ENCODE measurements at places on chromosomes 6 and 20.

- DNase-seq = no peak
Observed at GRCh38 chr6:157200611-157201010, 122.7 kb downstream of the TMEM242 start.

DNA sequence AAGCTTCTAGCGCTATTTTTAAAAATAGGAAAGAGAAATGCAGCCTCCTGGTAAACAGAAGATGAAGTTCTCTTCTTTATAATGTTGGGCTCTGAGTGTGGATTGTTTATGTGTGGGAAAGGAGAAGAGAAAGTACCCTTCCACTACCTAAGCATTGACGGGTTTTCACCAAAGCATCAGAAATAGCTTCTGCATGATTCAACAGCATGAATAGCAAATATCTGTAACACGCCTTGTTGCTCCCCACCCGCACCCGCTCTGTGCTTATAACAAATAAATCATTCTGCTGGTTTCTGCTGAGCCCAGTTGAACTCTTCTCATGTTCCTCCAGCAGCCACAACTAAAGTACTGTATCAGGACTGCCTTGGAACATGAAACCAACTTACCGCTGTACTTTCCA, 20.7 kb downstream of the TXLNB start:
- DNase-seq = peak; percentile 19

DNA sequence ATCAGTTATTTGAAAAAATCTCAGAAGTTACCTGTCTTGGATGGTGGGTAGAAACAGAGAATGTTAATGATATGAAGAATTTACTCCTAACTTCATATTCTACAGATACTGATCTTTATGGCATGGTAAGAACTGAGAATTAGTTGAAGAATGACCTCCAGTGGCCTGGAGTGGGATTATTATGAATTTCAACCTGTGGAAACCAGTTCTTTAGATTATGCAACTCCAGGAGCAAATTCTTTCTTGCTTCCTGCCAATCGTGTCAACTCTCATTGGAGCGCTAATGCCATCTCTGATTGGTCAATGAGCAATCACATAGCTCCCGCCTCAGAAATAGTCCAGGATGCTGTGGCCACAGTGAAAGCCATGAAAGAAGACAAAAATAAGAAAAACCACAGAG, 40.6 kb downstream of the LYRM2 start:
- DNase-seq = peak; percentile 37

- peak; percentile 63 for DNase-seq
Observed at GRCh38 chr20:58086763-58087561, 141.5 kb downstream of the ANKRD60 start.

GRCh38 chr6:149890629-149891045, 7.3 kb downstream of the RAET1E start:
- DNase-seq = no peak

GRCh38 chr6:49052901-49053300, 410.2 kb downstream of the MMUT start:
- no peak for DNase-seq

DNA sequence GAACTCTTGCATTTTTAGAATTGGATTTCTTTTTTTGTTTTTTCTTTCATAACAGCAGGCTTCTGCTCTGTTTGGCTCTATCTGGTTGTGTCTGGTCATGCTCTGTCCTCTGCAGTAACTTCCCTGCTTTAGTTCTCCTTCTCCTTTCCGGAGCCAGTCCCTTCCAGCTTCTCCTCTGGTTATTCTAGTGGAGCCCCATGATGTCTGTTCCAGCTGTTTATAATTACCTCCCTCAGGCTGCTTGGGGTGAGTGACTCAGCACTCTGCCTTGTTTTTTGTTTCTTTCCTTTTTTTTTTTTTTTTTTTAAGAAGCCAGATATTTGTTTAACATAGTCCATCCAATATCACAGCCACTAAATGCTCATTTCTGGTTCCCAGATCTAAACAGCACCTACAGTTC, 409.6 kb downstream of the MAFB start:
- peak; percentile 82 for DNase-seq

DNA sequence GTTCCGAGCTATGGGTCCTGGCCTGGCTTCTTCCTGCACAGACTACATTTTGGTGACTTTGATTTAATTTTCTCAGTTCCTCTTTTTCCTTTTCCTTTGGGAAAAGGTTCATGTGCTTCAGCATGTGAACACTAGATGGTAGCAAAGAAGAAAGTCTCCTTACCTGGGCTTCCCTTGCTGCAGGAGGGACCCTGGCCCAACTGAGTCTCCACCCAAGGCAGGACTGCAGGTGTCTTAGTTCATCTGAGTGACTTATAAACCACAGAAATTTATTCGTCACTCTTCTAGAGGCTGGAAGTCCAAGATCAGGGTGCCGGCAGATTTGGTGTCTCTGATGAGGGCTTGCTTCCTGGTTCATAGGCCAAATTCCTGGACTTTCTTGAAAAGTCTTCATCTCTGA, 163.2 kb downstream of the SYCP2 start:
- DNase-seq = no peak

GRCh38 chr6:7604003-7604402, 14.0 kb downstream of the SNRNP48 start:
- DNase-seq = no peak

GRCh38 chr6:130223508-130223907, 757 bp upstream of the SAMD3 start:
- no peak for DNase-seq

- no peak for DNase-seq
Observed at GRCh38 chr6:40630488-40630887, 43.3 kb upstream of the LRFN2 start.

GRCh38 chr6:56552187-56553130, 90.2 kb downstream of the DST start:
- peak; percentile 80 for DNase-seq

DNA sequence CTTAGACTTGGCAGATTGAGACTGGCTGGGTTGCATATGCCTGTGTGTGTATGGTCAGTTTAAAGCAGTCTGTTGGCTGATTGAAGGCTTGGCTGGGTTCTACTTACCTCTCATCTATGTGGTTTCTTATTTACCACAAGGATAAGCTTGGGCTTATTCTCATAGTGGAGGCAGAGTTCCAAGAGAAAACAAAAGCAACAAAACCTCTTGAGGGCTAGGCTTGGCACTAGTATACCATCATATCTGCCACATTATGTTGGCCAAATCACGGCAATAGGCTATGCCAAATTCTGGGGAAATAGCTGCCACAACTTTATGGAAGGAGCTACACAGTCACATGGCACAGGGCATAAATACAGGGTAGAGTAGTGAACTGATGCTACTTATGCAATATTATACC, 714.1 kb downstream of the CBLN4 start:
- no peak for DNase-seq

- no peak for DNase-seq
Observed at GRCh38 chr6:53112871-53113270, 35.8 kb downstream of the GCM1 start.

DNA sequence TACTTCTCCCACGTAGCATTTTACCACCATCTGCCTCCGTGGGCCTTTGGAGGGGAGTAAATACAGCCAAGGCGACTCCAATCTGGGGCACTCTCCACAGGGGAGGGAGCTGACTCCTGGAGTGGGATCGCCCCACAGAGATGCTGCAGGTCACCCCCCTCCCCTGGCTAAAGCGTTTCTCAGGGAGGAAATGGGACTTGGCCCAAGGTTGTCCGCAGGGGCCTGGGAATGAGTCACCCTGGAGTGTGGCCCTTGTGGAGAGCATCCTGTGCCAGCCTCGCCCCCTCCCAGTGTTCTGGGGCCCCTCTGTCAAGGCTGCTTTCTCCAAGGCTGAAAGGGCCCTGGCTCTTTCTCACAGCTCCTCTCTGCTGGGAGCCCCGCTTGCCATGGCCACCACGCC, 84.5 kb upstream of the QKI start:
- DNase-seq = no peak

GRCh38 chr20:1005452-1006027, 3.4 kb upstream of the RSPO4 start:
- DNase-seq = peak; percentile 48

All from EH (cell line).